NCI-H345 (cell line): ENCODE measurements at places on chromosomes 2 and 18.

DNA sequence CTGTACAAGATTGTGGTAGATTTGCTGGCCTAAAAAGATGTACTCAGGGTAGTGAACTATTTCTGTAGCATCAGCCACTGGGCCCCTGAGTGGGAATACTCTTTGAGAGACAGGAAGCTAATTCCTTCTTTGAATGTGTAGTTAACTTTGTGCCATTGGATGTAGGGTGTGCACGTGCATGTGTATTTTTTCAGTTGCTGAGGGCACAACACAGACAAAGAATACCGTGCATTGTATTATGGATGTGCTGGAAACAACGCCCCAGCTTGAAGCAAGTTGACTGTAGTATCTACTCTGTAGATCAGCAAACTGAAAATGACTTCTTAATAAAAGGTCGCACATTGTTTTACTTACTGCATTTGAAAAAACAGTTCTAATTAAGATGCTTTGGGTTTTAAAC lies 14.1 kb downstream of the CRIM1 start:
- DNase-seq = no peak

DNA sequence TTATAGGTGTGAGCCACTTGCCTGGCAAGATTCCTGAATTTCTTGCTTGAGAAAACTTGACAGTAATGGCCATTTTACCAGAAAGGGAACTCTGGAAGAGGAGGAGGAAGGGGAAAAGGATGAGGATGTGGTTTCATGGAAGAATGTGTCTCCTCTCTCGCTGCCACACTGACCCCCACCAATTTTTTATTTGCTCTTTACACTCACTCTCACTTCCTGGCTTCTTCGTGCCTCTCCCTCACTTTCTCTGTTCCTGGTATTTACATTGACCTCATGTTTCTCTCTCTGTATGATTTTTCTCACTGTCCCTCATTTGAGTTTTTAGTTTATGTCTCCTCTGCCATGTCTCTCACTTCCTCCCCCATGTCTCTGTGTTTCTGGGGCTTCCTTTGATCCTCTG lies 134.5 kb upstream of the CAB39 start:
- no peak for DNase-seq

DNA sequence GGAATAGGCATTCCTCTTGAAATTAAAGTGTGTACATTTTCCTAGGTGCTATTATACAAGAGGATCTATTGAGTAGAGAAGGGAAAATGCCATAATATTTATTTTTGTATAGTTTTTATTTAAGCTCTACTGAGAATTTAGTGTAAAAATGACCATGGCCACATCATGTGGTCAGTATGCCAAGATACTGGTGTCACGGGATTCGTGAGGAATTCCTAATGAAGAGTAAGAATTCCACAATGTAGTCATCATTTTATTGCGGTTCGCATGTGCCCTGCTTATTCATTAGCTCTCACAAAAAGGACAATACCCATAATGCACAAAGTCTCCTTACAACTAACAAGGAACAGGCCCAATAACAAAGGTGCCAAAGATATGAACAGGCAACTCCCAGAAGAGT lies 39.3 kb upstream of the PARD3B start:
- DNase-seq = no peak

DNA sequence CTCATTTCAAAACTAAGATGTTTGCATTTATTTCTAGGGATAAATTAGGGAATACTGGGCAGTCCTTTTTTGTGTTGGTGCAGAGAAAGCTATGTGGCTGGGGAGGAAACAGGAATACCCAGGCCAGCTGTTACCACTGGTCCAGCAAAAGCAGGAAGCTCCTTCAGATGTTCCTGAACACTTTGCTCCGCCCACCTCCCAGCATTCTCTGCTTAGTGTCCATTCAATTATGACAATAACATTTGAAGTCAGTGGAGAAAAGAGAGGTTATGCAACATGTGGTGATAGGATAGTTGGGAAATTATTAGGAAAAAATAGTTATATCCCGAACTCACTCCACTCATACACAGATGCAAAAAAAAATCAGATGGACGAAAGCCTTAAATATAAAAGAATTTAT lies 22.1 kb upstream of the ARPC2 start:
- DNase-seq = no peak

- no peak for DNase-seq
Observed at GRCh38 chr2:17853799-17854198, 24.7 kb upstream of the KCNS3 start.

DNA sequence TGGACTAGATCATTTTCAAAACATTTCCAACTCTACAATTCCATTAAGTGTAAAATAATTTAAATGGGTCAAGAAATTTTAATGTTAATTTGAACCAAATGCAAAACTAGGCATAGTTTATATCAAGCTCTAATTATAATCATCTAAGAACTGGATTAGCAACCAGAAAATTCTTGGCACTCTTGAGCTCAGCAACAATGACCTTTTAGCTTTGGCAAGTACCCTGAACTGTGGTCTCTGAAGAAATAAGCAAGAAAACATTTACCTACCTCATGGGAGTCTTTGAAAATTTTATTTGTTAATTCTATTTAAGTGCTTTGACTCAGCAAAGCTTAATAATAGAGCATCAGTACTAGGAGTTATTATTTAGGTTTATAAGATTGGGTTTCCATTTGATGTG lies 313.2 kb downstream of the SATB2 start:
- DNase-seq = no peak

- no peak for DNase-seq
Observed at GRCh38 chr2:137405496-137405895, 558.8 kb upstream of the HNMT start.

- DNase-seq = no peak
Observed at GRCh38 chr18:10833656-10834055, 307.8 kb downstream of the NAPG start.

DNA sequence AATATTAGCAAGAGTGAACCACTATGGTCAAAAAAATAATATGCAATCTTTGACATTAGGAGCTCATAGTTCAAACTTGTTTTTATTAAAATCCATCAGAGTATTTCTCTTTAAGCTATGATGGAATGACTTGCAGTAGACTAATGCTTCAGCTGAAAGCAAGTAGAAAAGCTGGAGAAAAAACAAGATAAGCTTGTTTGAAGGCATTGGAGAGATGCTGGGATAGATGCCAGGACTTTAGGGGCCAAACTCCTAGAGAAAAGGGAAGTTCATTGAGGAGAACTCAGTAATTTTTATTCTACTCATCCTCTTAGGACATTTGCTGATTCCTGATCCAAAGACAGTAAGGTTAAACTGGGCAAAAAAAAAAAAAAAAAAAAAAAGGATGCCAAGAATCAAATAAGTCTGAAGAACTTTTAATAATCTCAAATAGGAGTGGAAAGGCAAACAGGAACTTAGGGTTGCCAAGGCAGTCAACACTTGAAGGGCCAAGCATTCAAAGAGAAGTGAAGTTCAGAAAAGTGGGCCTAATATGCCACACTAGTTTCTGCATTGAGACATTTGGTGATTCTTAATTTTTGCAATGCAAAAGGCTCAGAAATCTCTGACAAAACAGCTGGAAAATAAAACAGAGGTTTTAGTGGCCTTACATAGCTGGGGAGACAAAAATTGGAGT lies 19.7 kb upstream of the AFF3 start:
- no peak for DNase-seq

GRCh38 chr2:20634507-20635112 lies 16.3 kb downstream of the HS1BP3 start:
- no peak for DNase-seq

DNA sequence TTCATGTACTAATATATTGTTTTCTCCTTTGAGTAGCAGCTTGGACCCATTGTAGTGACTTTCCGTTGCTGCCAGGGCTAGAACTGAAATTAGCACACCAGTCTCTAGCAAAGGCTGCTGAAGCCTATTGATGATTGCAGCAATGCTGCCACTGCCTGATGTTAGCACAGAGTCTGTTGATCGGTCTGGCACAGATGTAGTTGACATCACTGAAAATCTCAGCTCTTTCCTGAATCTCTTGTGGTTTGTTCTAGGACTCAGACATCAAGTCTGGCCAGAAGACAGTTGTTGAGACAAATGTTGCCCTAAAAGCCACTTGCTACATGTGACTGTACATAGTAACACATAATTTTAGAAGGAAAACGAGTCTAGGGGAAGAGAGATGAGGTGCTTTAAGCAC lies 47.2 kb downstream of the VAPA start:
- no peak for DNase-seq

DNA sequence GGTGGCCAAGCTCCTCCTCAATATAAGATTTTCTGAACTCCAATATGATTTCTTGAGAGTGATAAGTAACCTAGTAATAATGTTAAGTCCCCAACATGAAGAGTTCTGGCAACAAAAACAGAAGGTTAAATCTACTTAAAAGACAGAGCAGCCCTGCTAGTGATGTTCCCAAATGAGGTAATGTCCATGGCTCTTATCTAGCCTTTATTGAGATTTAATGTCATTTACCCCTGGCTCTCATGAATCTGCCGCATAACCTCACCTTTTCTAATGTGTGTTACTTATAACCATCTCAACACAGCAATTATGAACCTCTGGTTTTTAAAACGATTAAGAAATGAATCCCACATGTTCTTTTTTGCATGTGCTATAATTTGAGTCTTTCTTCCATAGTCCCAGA lies 167.5 kb upstream of the ZFP36L2 start:
- DNase-seq = no peak

DNA sequence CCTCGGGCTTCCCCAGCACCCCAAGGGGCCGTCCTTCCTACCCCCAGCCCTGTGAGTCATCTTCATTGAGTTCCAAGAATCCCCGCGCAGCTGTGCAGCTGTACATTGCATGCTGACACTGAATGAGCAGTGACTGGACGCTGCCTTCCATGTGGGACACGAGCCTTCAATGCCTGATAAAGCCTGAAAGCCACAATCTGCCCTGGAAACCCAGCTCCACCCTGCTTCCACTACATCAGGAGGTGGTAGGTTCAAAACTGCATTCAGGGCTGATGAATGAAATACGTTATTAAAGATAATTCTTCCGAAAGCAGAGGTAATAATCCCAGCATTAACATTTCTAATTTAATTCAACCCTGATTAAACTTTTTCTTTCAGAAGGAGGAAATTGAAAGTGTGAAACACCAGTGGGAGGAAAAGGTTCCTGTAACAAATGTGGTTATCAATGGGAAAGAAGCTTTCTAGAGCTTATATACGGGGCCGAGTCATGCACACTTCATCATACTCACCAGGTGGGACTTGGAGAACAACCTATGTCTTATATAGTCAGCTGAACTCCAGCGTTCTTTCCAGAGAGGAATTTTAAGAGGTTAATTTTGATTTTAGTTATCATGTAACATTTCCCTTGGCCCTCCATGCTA lies 360.1 kb downstream of the LPIN1 start:
- no peak for DNase-seq

DNA sequence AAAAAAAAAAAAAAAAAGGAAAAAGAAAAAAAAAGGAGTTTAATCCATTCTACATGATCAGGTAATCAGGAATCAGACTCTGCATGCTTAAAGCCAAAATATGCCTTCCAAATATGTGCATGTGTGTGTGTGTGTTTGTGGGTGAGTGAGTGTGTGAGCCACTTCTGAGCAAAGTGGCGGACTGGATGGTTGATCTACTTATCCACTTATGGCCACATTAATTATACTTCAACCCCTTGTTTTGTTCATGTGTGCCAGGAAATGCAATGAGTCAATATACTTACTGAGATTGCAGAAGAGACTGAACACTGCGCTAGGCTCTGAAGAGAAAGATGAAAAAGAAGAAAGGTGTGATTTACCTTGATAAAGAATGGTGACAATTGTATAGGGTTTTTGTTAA lies 586.5 kb upstream of the NXPH2 start:
- peak; percentile 78 for DNase-seq

DNA sequence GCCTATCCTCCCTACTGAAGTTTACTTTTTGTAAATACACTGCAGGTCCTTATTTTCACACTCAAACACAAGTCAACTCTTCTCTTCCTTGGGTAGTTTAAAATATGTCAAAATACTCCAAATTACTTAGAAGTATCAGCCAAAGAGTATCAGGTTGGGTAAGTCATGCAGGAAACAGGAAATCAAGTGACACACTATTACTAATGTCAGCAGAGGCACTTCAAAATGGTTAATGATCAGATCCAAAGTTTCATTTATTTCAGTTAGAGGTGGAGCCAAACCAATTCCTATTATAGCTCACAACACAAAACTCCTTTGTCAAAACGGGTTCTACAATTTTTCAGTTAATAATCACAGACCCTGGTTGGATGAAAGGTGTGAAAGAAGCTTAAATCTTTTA lies 54.2 kb downstream of the DLGAP1 start:
- DNase-seq = no peak

DNA sequence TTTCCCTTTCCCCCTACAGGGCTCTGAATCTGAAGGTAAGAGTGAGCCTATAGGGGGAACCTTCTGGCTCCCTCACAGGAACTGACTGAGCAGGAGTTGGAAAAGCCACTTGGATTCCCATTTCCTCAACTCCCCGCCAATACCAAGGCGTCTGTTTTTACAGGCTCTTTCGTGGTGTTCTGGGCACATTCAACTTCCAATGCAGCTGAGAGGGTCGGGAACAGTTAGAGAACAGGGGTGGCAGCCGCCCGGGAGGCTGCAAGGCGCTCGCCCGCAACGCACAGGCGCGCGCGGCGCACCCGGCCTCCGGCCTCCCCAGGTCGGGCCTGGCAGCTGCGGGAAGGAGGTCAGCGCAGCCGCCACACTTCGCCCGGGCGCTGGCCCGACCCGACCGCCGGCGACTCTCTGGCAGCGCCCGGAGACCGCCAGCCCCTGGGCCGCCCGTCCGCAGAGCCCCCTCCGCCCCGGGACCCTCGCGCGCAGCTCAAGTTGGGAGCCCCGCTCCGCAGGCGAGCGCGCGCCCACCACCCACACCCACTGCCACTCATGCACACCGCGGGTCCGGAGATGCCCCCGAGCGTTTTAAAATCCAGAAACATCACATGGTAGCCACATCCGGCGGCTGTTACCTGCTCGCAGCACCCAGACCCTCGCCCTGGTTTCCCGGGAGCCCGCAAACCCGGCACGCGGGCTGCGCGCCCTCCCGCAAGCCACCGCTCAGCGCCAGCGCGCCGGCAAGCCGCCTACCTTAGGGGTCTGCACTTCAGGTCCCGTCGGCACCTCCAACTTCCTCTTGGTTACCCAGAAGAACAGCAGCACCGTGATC lies 816 bp downstream of the GALNT14 start:
- DNase-seq = peak; percentile 27

DNA sequence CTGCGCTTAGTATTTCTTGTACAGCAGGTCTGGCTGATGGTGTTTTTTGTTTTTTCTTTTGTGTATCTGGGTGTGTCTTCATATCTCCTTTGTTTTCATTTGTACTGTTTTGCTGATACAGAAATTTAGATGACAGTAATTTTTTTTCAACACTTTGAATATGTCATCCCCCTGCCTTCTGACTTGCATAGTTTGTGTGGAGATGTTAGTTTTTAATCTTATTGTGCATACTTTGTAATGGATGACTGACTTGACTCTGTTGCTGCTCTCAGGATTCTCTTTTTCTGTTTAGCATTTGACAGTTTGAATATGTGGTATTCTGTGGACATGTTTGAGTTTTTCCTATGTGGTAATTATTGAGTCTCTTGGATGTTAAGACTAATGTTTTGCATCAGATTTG lies 161.3 kb downstream of the ZNF407 start:
- no peak for DNase-seq

- no peak for DNase-seq
Observed at GRCh38 chr2:20541651-20542050, 94.8 kb downstream of the RHOB start.

GRCh38 chr18:25349926-25350487 lies 2.0 kb downstream of the ZNF521 start:
- DNase-seq = no peak
